ENCODE measurements at places on chromosomes 2 and 18.

GRCh38 chr2:10844097-10844496 lies 31.5 kb upstream of the PDIA6 start:
- DNase-seq = peak; percentile 92
- peaks cover 8% of the 10 kb centered on the region for H3K4me1 ChIP-seq
- H3K4me3 ChIP-seq = no peak overlapping the region
- H3K27ac ChIP-seq = no peak overlapping the region
- no peaks in the 10 kb centered on the region for H3K27me3 ChIP-seq

DNA sequence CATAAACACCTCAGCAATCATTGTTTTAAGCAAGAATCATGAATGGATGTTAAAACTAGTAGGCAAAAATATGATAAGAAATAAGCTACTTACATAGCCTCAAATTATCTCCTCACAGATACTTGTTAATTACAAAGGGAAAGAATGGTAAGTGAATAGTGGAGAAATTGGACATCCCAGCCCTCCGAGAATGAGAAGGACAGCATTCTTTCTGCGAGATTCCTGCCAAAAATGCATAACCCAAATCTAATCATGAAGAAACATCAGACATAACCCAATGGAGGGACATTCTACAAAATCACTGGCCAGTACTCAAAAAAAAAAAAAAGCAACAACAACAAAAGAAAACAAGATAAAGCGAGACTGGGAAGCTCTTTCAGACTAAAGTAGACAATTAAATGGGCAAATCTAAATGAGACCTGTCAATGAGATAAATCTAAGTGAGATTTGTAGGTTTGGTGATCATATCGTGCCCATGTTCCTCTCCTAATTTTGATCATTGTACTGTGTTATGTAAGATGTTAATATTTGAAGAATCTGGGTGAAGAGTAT lies 57.9 kb upstream of the GLI2 start:
- no peak for DNase-seq
- H3K27ac ChIP-seq = no peak overlapping the region
- no peak overlapping the region for H3K4me3 ChIP-seq
- H3K27me3 ChIP-seq = no peaks in the 10 kb centered on the region
- no peaks in the 10 kb centered on the region for H3K36me3 ChIP-seq
- peaks cover 3% of the 10 kb centered on the region for H3K4me1 ChIP-seq

DNA sequence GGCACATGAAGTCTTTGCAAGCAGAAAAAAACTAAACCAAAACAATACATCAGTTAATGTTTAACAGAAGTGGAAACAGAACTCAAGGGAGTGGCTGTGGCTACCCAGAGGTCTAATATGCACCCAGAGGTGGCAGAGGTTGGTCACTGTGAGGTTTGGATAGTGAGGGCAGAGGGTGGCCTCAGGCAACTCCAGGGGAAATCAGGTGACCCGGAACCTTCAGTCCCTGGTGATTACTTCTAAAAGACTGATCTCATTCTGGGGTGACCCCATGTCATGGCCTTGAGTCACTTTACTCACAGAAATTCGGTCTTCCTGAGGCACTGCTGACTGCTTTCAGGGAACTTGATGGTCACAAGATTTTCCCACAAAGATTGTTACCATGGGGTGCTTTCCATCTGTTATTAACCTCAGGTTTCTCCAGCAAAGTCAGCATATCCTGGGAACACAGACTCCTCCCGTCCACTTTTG lies 99.4 kb downstream of the TMEM17 start:
- H3K27me3 ChIP-seq = no peaks in the 10 kb centered on the region
- no peak overlapping the region for H3K27ac ChIP-seq
- DNase-seq = no peak
- no peaks in the 10 kb centered on the region for H3K36me3 ChIP-seq

- no peaks in the 10 kb centered on the region for H3K27me3 ChIP-seq
- no peaks in the 10 kb centered on the region for H3K36me3 ChIP-seq
- no peak overlapping the region for H3K27ac ChIP-seq
- H3K4me3 ChIP-seq = no peak overlapping the region
Observed at GRCh38 chr2:121080013-121080772, 204.8 kb downstream of the TFCP2L1 start.

- H3K4me1 ChIP-seq = no peaks in the 10 kb centered on the region
- H3K27ac ChIP-seq = no peak overlapping the region
- no peaks in the 10 kb centered on the region for H3K27me3 ChIP-seq
- no peaks in the 10 kb centered on the region for H3K36me3 ChIP-seq
- no peak overlapping the region for H3K4me3 ChIP-seq
- DNase-seq = no peak
Observed at GRCh38 chr2:233470839-233471238, 95.7 kb downstream of the USP40 start.

- DNase-seq = no peak
- H3K36me3 ChIP-seq = peaks cover 16% of the 10 kb centered on the region
- H3K27me3 ChIP-seq = no peaks in the 10 kb centered on the region
- H3K27ac ChIP-seq = peak overlapping the region; percentile 8
- peaks cover 22% of the 10 kb centered on the region for H3K4me1 ChIP-seq
- H3K4me3 ChIP-seq = no peak overlapping the region
Observed at GRCh38 chr2:86062043-86062442, 43.6 kb downstream of the POLR1A start.

DNA sequence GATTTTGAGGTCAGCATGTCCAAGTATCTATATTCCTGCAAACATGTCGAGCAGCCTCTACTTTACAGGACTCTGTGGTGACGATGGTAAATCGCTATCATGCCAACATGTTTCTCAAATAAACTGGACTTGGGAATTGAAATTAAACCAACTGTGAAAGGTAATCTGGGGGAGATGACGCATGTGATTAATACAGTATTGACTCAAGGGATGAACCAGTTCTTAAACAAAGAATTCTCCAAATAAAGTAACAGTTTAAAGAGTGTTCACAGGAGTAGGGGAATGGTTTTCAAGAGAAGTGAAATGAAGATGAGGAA lies 54.3 kb downstream of the THUMPD2 start:
- H3K27ac ChIP-seq = no peak overlapping the region
- H3K4me1 ChIP-seq = no peaks in the 10 kb centered on the region
- H3K4me3 ChIP-seq = no peak overlapping the region
- H3K27me3 ChIP-seq = no peaks in the 10 kb centered on the region
- no peaks in the 10 kb centered on the region for H3K36me3 ChIP-seq

DNA sequence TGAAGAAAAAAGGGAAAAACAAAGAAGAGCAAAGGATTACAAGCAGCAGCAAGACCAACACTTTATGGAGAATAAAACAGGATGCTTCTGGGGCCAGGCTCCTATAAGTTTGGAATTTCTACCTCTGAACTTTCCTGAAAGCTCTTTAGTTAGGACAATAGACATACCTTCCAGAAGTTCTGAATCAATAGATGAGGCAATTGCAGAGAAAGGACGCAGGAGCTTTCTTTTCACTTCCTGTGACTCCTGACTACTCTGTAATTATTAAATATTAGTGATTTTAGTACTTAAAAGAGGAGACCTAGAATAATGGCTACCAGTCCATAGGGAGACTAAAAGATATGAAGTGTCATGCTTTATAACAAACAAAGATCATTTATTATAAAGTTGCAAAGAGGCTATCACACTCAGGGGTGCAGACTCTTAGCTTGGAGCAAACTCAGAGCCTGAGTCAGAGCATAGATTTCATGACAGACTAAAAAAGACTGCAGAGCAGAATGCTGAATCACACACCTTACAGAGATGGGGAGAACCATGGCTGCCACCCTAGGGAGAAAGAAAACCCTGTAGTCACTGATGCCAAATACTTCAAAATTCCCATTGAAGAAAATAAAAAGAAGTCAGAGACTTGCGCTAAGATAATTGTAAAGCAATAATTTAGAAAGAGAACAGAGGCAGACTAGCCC lies 52.5 kb upstream of the FAM136A start:
- H3K4me1 ChIP-seq = no peaks in the 10 kb centered on the region
- no peak for DNase-seq
- H3K36me3 ChIP-seq = no peaks in the 10 kb centered on the region
- no peaks in the 10 kb centered on the region for H3K27me3 ChIP-seq

DNA sequence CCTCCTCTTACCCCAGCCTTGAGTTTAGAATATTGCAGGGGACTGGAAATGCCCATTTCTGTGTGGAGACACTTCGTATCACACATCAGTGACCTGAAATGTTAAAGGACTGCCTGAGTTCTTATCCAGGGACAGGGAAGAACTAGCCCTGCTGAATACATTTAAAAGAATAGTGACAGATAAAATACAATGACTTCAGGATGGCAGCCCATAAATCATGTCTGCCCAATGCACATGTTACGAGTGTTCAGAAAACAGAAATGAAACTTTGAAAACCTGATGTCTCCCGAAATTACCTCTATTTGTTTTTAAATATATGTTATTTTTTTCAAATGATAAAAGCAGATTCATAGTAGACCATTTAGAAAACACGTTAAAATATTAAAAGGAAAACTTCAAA lies 22.3 kb upstream of the RAB12 start:
- H3K4me1 ChIP-seq = no peaks in the 10 kb centered on the region
- no peak overlapping the region for H3K4me3 ChIP-seq
- H3K27me3 ChIP-seq = no peaks in the 10 kb centered on the region
- no peak for DNase-seq
- H3K36me3 ChIP-seq = no peaks in the 10 kb centered on the region
- H3K27ac ChIP-seq = no peak overlapping the region

- H3K27me3 ChIP-seq = no peaks in the 10 kb centered on the region
- H3K4me3 ChIP-seq = no peak overlapping the region
- no peaks in the 10 kb centered on the region for H3K36me3 ChIP-seq
Observed at GRCh38 chr2:150165988-150166312, 321.5 kb downstream of the RND3 start.

GRCh38 chr18:25141399-25141798 lies 210.6 kb downstream of the ZNF521 start:
- no peaks in the 10 kb centered on the region for H3K27me3 ChIP-seq
- no peaks in the 10 kb centered on the region for H3K4me1 ChIP-seq
- no peaks in the 10 kb centered on the region for H3K36me3 ChIP-seq
- no peak overlapping the region for H3K27ac ChIP-seq
- H3K4me3 ChIP-seq = no peak overlapping the region

DNA sequence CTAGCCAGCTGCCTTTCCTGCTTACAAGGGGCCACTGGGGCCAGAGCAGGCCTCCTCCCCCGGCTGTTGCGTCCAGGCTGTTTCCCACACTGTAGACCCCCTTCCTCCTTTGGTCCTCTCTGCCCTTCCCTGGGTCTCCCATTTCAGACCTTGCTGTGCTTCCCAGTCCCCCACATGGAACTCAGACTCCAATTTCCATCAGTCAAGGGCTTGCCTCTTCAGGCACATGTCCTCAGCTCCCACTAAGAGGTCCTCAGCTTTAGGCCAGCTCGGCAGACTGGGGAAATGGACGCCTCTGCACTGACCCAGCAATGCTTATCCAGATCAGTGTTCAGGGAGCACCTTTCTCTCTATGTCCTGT lies 98.0 kb upstream of the BZW1 start:
- DNase-seq = no peak
- H3K27ac ChIP-seq = peak overlapping the region; percentile 41
- no peaks in the 10 kb centered on the region for H3K27me3 ChIP-seq
- no peaks in the 10 kb centered on the region for H3K36me3 ChIP-seq

GRCh38 chr2:46991985-46992384 lies 76.4 kb upstream of the MCFD2 start:
- no peak overlapping the region for H3K4me3 ChIP-seq
- H3K27ac ChIP-seq = no peak overlapping the region
- peaks cover 13% of the 10 kb centered on the region for H3K36me3 ChIP-seq
- no peaks in the 10 kb centered on the region for H3K27me3 ChIP-seq
- peaks cover 33% of the 10 kb centered on the region for H3K4me1 ChIP-seq

GRCh38 chr18:62196980-62197379 lies 9.9 kb downstream of the RELCH start:
- no peak overlapping the region for H3K4me3 ChIP-seq
- DNase-seq = no peak
- H3K27ac ChIP-seq = no peak overlapping the region
- no peaks in the 10 kb centered on the region for H3K27me3 ChIP-seq
- H3K36me3 ChIP-seq = no peaks in the 10 kb centered on the region

- H3K4me3 ChIP-seq = no peak overlapping the region
- H3K27me3 ChIP-seq = no peaks in the 10 kb centered on the region
- H3K36me3 ChIP-seq = no peaks in the 10 kb centered on the region
- no peak overlapping the region for H3K27ac ChIP-seq
Observed at GRCh38 chr2:106664669-106665068, 177.5 kb downstream of the CD8B2 start.

GRCh38 chr18:49276680-49277079 lies 183.8 kb downstream of the DYM start:
- H3K4me3 ChIP-seq = no peak overlapping the region
- DNase-seq = no peak
- H3K4me1 ChIP-seq = peaks cover 8% of the 10 kb centered on the region
- H3K27ac ChIP-seq = no peak overlapping the region
- H3K27me3 ChIP-seq = no peaks in the 10 kb centered on the region

DNA sequence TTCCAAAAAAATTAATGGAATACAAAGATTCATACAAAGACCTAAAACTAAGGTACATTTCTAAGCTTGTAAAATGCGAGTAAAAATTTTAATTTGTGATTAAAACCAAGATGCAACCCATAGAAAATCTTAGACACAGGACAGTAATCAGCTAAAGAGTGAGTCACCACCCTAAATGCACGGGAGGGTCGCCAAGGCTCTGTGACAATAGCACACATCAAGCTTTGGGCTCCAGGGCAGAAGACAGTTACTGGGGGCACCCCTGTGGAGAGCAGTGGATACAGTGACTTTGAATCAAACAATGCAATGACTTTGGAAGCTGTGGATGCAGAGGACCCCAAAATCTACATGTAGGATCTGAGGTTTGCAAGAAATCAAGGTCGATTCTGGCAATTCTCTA lies 7.5 kb downstream of the FLACC1 start:
- no peak overlapping the region for H3K4me3 ChIP-seq
- H3K27ac ChIP-seq = no peak overlapping the region
- H3K36me3 ChIP-seq = no peaks in the 10 kb centered on the region
- no peaks in the 10 kb centered on the region for H3K27me3 ChIP-seq
- no peaks in the 10 kb centered on the region for H3K4me1 ChIP-seq

GRCh38 chr2:40127890-40128557 lies 323.9 kb downstream of the SLC8A1 start:
- H3K27ac ChIP-seq = no peak overlapping the region
- H3K4me3 ChIP-seq = no peak overlapping the region
- no peaks in the 10 kb centered on the region for H3K4me1 ChIP-seq

DNA sequence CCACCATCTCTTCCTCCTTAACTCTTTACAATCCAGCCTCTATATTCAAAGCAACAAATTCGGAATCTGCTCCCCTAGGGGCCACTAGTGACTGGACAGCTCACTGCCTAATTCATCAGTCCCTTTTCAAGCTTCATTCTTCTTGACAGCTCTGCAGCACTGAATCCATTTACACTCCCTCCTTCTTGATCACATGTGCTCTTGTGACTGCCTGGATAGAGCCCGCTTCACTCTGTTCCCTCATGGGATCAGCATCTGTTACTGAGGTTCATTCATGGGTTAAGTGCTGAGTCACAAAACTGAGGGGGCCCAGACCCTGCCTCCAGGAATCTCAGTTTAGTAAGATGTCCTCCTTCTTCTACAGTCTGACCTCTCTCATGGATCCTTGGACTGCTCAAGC lies 81.5 kb downstream of the CYRIA start:
- no peaks in the 10 kb centered on the region for H3K36me3 ChIP-seq
- H3K27me3 ChIP-seq = no peaks in the 10 kb centered on the region
- DNase-seq = no peak
- H3K4me1 ChIP-seq = no peaks in the 10 kb centered on the region

DNA sequence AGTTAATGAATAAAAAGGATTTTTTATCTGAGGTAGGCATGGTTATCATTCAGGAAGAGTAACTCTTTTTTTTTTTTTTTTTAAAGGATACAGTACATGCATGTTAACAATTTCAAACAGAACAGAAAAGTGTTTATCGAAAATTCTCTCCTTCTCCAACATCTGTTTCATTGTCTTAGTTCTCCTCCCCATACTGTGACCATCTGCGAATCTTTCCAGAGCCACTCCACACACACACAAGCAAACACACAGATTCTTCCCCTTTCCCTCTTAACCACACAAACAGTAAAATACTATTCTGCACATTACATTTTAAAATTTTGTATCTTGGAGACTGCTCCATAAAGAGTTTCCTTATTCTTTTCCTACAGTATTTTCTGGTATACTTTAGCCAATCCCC lies 38.0 kb downstream of the NPC1 start:
- no peak for DNase-seq
- no peak overlapping the region for H3K4me3 ChIP-seq
- H3K27ac ChIP-seq = no peak overlapping the region

Measured in body of pancreas (tissue), 4 donors.